ENCODE measurements at places on chromosomes 13 and 19.

DNA sequence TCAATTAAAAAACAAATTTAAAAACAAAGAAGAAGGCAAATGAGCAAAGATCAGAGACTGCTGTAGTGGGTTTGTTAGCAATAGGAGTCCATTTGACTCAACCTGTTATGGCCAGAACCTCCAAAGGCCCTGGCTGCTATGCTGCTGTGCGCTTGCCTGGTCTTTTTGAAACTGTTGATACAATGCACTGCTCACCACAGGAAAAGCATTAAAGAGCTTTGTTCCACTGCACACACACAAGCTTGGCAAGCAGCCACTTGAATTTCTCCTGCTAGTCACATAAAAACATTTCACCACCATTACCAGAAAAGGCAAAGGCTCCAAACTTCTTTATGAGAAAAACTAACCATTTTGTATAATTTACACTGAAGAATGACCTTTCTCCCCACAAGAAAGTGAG lies 132.2 kb downstream of the FREM2 start:
- DNase-seq, result no peak

GRCh38 chr19:4375164-4376027 lies 25.0 kb downstream of the SH3GL1 start:
- DNase-seq, result no peak

- DNase-seq, result no peak
Measured at GRCh38 chr13:112978561-112979405, 9.8 kb downstream of the MCF2L start.

DNA sequence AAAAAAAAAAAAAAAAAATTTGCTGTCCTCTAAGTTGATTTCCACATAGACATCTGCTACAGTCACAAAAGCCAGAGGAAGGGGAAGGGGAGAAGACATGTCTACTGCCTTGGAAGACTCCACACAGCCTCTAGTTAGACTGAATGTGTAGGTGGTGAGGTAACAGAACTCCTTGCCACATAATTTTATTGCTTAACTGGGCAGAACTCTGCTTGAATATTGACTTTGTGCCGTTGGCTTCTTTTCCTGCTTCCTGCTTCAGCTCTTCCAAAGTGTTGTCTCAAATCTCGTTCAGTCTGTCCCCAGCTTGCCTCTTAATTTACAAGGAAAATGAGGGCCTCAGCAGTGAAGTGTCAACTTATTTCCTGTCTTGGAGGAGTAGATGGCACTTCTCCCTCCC lies 37.1 kb downstream of the ESD start:
- no peak for DNase-seq

- DNase-seq, result no peak
Measured at GRCh38 chr19:24159707-24160106, 72.7 kb downstream of the ZNF254 start.

DNA sequence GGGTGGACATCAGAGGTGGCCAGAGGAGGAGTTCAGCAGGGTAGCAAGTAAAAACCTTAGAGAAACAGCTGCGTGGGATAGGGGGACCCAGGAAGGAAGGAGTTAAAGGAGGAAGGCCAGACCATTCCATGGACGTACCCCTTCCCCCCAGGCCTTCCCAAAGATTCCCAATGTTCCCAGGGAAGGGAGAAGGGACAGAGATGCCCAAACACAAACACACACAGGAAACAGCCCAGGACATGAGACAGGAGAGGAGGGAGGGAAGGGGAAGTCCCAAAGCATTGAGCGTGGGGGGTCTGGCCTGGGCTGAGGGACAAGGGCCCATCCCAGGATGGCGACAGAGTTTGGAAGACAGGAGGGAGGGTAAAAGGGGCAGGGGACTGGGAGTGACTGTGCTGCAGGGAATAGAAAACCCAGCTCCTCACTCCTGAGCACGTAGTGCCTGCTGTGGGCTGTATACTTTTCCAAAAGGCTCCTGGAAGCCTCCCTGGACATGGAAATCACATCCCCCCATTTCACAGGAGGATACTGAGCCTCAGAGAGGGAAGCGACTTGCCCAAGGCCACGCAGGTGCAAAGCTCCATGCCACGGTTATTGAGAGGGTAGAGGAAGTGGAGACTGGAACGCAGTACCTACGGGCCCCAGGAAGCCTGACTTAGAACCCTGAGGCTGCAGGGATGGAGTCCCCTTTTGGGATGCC lies 1.1 kb downstream of the SYDE1 start:
- DNase-seq, result no peak

DNA sequence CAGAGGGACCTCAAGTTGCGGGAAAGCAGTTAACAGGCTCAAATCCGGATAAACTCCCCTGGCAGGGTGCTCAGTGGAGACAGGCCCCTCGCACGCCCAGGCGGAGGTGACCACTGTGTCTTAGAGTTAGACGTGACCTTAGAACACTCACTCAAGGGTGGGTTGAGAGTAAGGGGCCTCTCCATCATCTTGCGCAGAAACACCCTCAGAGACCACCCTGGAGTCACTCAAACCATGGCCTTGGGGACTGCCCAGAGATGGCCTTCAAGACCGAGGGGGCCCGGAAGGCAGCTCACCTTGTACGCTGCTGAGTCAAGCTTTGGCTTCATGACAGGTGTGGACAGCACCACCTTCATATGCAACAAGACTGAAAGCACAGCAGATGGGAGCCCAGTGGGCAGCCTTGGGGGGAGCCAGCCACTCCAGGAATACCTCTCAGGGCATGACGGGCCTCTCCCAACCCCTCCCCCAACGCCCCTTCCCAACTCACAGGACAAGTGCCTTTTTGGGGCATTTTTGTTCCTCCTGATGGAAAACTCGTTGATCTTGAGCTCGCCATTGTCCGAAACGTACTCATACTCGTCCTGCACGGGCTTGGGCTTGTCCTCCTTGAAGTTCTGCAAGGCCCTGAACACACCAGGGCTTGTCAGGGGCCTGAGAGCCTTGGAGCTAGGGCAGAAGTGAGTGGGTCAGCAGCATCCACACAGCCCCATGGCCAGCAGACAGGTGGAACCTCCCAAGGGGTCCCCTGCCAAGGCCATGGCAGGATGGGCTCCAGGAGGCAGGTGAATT lies 229.2 kb downstream of the TUBA3C start:
- DNase-seq, result no peak

- no peak for DNase-seq
Measured at GRCh38 chr19:6239401-6239844, 40.4 kb downstream of the MLLT1 start.

DNA sequence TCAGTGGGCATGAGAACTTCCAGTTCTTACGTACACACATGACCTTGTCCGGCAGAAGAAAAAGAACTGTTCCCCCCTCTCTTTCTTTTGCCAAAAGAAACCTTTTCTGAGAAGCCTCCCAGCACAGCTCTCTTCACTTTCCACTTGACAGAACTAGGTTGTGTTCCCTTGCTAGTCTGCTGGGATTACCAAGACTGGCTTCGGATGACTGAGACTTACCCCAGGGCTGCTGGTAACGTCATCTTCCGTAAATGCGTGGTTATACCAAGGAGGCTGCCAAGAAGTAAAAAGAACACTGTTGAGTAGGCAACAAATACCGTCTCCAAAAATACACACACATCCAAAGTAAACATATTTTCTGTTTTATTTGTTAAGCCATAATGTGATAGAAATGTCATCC lies 908.2 kb downstream of the EFNB2 start:
- no peak for DNase-seq

GRCh38 chr13:46142776-46143175 lies 37.9 kb upstream of the CPB2 start:
- DNase-seq, result no peak

DNA sequence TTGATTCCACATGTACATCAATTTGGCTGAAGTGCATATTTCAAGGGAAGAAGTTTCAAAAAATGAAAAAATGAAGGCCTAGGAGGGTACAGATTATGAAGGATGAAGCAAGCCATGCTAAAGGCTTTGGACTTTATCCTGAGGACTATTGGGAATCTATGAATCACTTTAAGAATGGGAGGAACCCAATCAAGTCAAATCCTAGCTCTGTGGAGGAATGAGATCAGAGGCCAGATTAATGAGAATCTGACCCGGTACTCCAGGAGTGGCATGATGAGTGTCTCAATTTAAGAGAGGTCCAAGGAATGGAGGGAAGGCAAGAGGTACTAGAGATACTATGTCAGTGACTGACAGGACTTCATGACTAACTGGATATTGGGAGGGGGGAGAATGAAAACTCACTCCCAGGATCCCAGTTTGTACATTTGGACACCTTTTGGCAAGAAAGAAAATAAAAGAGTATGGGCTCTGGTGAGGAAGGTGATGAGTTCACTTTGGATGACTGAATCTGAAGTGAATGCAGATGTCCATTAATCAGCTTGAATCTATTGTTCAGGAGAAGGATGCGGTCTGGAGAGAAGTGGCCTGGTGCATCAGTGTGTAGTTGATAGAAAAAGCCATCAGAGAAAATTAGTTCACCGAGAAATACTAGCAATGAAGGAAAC lies 349.0 kb downstream of the EFNB2 start:
- no peak for DNase-seq

DNA sequence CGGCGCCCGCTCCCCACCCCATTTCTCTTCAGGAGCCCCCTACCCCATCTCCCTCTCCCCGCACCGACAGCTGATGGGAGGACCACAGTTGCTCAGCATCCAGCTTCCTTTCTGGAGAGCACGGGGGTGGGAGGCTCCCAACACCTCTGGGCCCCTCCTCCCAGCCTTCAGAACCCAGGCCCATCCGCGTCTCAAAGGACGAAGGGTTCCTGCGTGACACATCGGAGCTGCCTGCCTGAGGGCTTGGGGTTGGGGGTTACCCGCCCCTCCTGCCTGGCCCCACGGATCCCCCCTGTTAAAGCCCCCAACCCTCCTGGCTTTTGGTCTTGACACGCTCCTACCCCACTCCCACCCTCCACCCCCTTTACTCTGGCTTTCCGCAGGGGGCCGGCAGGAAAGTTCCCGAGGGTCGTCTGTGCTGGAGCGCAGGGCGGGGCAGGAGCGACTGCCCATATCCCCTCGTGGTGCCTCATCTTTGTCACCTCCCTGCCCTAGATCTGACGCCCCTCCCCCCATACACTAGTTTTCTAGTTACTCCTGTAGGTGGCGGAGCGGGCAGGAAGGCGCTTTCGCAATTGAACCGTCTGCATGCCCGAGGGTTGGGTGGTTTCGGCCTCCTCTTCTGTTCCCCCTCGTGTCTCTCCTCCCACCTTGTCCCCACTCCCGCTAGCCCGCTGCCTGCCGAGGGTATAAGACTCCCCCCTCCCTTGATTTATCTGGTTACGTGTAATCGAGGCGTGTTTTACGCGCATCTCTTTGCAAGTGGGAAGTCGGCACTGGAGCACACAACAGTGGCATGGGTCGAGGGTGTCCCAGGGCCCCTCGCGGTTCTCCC lies 924 bp downstream of the TRAPPC5 start:
- peak; percentile 90 for DNase-seq

DNA sequence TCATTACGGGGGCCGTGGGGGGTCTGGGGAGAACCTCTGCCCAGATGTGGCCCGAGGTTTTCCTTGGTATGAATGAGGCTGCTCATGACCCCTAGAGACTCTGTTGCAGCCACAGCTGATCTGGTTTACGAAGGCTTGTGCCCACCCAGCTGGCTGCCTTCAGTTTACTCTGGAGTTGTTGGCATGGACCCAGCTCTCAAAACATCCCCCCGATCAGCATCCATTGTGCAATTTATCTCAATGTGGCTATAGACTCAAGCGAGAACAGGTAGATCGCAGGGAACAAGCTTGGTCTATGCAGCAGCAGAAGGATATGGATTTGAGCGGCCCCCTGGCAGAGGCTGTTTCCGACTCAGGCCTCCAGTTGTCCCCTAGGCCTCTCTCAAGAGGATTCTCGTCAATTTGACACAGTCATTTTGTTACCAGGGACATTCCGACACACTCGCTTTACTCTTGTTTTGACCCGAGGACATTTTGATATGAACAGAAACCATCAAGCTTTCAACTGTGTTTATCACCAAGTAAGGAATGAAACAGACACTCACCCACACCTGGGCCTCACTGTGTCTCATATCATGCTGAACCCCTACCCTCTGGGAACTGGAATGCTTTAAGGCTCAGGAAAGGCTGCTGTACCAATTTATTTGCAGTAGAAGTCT lies 161.5 kb downstream of the KATNAL1 start:
- no peak for DNase-seq

DNA sequence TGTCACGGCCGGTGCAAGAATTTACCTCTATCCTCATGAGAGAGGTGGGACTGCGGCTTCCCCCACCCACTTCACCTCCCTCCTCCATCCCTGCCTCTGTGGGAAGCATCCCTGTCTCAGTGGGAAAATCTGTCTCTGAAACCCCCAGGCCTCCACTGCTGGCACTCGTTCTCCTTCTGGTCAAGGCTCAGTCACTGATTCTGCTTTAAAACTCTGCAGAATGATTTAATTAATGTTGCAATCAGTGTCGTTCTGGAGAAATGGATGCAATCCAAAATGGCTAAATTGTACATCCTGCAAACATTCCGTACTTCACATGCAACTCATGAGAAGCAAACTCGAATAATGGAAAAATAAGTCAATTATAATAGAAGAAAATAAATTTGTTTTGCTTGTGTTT lies 5.6 kb downstream of the RASL11A start:
- DNase-seq, result no peak

DNA sequence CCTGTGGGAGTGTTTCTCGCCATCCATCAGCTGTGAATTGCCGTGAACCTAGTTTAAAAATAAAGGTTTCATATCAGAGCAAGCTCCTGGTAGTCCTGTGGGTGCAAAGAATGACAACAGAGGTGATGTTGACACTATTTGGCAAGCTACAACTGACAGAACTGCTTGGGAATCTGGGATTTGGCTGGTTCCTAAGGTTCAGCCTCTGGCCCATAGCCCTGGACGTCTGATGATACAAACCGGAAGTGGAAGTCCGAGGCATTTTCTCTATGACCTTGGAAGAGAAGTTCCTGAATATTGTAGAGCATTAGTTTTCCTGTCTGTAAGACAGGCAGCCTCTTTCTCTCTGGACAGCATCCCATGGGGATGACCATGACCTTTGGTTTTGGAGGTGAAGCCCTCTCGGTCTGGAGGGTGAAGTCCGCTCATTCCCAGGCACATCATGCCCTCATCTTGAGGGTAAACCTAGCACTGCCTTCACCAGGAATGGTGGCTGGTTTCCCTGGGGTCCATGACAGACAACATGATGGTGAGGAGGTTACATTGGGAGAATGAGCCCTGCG lies 29.1 kb downstream of the GATAD2A start:
- DNase-seq, result no peak

GRCh38 chr13:59643906-59644626 lies 519.7 kb downstream of the DIAPH3 start:
- no peak for DNase-seq

DNA sequence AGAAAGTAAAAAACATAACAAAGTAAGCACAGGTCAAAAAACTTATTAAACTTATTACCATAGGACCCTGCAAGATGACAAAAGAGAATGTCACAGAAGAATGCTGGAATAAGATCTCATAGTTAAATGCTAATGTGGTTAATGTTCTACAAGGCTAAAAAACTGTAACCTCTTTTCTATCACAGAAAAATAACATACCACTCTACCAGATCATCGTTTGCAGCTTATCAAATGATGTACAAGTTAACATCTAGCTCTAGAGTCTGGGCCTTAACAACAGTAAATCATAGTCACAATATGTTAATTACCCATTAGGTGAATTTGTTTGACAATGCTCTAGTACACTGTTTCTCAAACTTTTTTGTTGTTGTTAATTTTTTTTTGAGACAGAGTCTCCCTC lies 53.0 kb downstream of the NUFIP1 start:
- DNase-seq, result no peak

Measured in activated naive CD8-positive, alpha-beta T cell treated with anti-CD3 and anti-CD28 coated beads, Interleukin-2, amount 50 U/mL, for 24 hours (primary cell).